ENCODE measurements at places on chromosomes 16 and 17.

DNA sequence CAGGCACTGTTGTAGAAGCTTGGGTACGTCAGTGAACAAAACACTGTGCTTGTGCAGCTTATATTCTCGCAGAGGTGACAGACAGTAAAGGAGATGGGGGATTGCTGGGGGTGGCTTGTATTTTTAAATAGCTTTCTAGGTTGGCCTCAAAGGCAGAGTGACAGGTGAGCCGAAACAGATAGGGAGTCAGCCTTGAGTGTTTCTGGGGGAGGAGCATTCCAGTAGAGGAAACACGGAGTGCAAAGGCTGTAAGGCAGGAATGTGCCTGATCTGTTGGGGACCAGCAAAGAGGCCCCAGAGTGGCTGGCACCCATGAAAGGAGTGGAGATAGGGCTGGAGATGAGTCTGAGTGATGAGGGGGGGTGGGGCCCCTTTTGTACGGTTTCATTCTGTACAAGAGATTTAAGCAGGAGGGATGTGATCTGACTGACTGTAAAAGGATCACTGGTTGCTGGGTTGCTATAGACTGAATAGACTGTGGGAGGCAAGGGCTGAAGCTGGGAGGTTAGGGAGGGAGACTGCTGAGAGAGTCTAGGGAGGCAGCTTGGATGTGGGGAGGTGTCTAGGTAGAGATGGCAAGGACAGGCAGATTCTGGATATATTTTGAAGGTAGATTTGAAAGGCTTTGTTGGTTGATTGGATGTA is 15.2 kb downstream of the NUP93 start:
- DNase-seq: no peak

DNA sequence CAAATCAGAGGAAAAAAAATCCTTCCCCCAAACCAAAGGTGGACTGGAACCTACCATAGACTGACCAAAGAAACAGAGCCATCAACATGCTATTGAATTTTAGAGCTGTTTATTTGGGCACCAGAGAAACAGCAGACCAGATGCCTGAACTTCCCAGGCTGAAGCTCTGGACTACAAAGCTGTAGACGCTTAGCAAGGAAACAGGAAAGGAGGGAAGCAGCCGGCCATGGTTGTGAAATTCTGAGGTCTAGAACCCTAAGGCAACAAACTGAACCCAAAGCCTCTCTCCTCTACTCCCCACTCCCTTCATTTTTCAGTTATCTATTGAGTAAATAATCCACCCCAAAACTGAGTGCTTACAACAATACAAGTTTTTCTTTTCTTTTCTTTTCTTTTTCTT is 45.4 kb upstream of the MEIOC start:
- no peak for DNase-seq

GRCh38 chr17:2709183-2709661 is 2.3 kb downstream of the CLUH start:
- no peak for DNase-seq

DNA sequence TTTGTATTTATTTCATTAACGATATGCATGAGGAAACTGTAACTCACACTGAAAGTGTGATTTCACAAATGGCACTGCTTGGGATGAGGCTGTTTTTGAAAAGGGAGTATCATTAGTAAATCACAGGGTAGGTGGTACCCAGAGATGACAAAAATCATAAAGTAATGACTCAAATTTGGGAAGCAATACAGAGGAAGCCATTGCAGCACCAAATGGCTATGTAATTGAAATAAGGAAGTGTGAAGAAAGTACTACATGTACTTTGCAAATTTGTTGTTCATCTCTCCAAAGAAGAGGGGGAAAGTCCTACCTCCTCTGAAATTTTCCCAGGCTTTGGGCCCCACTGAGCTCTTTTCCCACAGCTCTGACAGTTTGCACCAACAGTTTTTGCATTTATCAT is 12.3 kb upstream of the ABCC12 start:
- no peak for DNase-seq

- no peak for DNase-seq
Measured at GRCh38 chr17:48068491-48068961, 20.4 kb downstream of the NFE2L1 start.

DNA sequence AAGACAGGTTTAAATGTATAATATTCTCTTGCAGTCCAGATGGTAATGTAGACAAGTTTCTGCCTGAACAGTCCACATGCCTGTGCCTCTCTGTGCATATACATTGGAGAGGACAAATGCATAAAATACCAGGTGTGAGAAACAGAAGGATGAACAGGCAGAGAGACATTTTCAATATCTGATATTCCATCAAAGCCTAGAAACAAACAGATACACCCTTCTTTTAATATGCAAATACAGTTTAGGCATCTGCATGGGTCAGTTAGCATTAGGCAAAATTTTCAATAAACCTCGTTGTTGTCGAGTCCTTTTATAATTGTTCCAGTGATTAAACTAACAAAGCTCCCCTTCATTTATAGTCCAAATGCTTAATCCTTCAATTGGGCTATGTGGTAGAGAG is 897 bp downstream of the OMG start:
- DNase-seq: no peak

DNA sequence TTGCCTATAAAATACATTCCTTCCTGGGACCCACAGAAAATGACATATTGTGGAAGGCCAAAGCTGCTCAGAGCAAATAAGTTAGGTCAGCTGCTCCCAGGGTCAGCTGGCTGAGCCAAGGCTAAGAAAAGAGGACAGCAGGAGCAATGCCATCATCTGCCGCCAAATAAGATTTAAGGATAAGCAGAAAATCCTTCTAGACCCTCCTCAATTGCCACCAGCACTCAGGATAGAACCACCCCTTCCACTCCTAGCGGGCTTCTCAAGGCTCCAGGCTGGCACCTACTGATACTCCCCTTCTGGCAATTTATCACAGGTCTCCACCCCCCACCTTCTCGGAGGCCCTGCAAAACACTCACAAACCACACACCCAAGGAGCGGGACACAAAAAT is 22.9 kb downstream of the MBTPS1 start:
- DNase-seq: no peak

GRCh38 chr16:28264656-28265055 is 27.7 kb upstream of the SBK1 start:
- no peak for DNase-seq

DNA sequence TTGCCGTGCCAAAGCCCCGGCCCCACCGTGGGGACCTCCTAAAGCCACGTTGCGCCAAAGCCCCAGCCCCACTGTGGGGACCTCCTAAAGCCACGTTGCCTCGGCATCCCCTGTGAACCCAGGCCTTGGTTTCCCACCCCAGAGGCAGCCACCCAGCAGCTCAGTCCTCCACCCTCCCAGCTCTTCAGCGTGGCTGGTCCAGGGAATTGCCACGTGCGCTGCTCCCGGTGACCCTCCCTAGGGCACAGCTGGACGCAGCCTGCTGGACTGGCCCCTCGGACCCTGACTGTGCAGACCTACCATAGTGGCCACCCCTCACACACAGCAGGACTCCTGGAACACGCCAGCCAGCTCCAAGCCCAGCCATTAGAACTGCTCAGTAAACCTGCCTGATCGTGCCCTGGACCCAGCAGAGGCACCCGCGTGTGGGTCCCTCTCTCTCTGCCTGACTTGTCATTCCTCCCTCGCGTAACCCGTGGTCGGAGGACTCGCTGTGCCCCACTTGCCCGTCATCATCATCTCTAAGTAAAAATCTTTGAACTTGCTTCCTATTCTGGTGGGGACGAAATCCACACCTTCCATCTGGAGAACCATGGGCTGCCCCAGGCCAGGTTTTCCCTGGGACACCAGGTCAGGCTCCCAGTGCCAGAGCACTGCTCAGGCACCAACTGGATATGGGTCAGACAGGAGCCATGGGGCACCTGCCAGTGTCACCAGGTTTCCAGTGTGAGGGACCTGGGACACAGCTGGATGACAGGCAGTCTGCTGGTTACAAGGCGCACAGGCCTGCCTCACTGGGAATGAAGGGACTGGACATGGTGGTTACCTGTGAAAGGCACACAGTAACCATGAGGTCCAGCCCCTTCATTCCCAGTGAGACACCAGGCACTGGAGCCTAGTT is 5.6 kb downstream of the CIAO3 start:
- no peak for DNase-seq

- DNase-seq: no peak
Measured at GRCh38 chr16:78129349-78129748, 29.9 kb downstream of the WWOX start.

- DNase-seq: no peak
Measured at GRCh38 chr17:68273722-68274121, 17.2 kb downstream of the SLC16A6 start.

DNA sequence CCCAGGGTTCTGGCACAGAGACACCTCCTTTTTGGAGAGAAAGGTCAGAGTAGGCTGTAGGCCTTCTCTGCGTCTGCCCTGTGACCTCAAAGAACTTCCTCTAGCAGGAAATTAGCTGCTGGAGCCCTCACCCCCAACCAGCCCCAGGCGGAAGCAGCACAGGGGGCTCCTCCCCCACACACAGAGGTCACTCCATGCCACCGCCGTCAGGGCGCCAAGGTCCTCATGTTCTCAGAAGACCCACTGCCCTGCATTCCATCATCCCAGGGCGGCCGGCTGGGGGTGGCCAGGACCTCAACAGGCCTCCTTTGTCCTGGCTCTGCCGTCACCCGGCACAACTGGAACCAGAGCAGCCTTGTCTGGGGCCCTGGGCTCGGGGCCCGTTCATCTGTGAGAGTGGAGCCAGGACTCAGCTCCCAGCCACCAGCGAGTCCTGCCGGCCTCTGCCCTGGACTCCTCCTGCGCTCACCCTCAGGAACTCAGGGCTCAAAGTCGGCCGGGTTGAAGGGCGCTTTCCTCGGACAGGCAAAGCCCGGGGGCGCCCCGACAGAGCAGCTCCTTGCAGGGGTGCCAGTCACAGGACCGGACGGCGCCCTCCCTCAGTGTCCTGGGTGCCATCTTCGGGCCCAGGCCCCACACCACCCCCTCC is 1.2 kb downstream of the TMC6 start:
- DNase-seq: peak; percentile 68

DNA sequence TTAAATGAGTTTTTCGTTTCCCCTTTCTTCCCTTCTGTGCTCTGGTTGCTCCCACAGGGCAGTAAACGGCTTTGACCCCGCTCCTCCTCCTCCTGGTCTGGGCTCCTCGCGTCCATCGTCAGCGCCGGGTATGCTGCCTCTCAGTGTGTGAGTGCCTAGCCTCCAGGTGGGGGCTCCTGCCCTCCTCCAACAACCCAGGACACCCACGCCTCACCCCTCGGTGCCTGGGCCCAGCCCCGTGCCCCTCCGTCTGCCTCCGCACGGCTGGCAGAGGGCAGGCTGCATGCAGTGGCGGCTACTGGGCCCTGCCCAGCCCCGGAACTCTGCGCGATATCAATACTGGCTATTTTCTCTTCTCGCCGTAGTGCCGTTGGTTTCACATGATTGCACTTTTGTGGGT is 31.2 kb downstream of the NDEL1 start:
- DNase-seq: no peak

- DNase-seq: no peak
Measured at GRCh38 chr17:40024901-40025300, 9.7 kb downstream of the CSF3 start.

DNA sequence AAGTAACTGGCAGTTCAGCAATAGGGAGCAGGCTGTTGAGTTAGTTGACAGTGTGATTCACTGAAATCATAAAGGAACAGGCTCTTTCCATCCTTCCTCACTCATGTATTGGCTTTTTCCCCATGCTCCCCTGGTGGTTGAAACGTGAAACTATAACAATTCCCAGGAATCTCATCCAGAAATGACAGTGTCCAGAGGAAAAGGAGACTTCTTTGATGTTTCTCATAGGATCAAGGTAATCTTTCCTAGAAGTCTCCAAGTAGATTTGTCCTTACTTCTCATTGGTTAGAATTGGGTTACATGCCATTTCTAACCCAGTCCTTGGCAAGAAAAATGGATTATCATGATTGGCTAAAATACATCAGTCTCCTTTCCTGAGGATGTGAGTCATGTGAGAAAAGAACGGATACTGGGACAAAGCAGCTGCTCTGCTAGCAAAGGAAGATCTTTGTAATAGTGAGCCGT is 14.4 kb downstream of the TTC19 start:
- DNase-seq: peak; percentile 45

- no peak for DNase-seq
Measured at GRCh38 chr16:49369651-49370611, 3.7 kb upstream of the C16orf78 start.

DNA sequence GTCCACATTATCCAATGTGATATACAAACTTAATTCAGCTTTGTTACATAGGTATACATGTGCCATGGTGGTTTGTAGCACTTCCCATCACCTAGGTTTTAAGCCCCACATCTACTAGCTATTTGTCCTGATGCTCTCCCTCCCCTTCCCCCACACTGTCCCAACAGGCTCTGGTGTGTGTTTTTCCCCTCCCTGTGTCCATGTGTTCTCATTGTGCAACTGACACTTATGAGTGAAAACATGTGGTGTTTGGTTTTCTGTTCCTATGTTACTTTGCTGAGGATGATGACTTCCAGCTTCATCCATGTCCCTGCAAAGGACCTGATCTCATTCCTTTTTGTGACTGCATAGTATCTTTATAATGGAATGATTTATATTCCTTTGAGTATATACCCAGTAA is 196.7 kb downstream of the CDH11 start:
- DNase-seq: no peak

GRCh38 chr17:17751489-17752088 is 70.3 kb downstream of the RAI1 start:
- no peak for DNase-seq

DNA sequence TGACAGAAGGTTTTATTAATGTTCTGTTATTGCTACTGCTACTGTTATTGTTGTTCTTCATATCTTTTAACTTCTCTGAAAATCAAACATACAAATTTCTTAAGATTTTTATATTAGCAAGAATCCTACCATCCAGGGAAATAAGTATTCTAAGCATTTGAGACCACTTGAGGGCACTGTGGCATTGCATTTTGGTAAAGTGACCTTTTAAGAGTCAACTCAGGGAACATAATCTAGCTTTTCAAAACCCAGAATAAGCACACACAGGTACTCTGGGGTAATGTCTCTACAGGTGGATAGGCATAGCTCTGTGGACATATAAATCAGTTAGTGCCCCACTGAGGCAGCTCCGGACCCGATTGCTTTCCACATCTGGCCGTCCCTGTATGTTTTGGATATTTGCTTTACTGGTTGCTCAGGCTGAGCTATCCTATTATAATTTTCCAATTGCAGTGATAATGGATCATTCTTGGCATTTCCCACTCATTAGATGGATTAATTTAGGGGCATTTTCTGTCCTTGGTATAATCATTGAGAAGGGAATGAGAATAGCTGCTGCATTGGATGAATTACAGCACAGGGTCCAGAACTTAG is 1425.1 kb upstream of the CDH8 start:
- peak; percentile 89 for DNase-seq

GRCh38 chr17:81553616-81554181 is 1.5 kb upstream of the FAAP100 start:
- no peak for DNase-seq
